ENCODE measurements at places on chromosomes 16 and 17.

GRCh38 chr16:13913374-13914292 lies 6.3 kb upstream of the ERCC4 start:
- DNase-seq, result no peak

- no peak for DNase-seq
Observed at GRCh38 chr17:5877948-5878347, 192.2 kb upstream of the WSCD1 start.

GRCh38 chr17:70190959-70191805 lies 21.9 kb downstream of the KCNJ2 start:
- no peak for DNase-seq

- DNase-seq, result no peak
Observed at GRCh38 chr16:51310159-51310558, 159.1 kb upstream of the SALL1 start.

GRCh38 chr17:42270170-42270535 lies 6.0 kb downstream of the STAT5B start:
- no peak for DNase-seq

DNA sequence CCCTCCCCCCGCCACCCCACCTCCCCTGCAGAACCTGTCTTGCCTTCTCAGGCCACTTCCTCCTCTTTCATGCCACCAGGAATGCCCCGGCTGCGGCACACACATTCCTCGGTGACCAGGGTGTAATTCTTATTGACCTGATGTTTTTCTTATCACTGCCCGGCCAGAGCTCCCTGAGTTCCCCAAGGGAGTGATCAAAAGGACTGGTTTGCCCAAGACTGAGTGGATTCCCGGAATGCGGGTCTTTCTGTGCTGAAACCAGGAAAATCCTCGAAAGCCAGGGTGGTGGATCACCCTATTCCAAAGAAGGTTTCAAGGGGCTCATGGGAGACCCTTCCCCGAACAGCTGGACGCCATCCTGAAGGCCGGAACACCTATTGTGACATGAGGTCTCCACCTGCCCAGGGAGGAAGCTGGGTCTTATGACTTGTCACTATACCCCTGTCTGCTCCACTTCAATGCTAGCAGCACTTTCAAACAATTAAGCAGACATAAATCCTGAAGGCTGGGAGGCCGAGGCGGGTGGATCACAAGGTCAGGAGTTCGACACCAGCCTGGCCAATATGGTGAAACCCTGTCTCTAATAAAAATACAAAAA lies 53.0 kb upstream of the RPL38 start:
- DNase-seq, result peak; percentile 29
